Astrocyte (in vitro differentiated cells and primary cell): ENCODE measurements at places on chromosomes 6 and 20. TPM values are rescaled to one million over a fixed set of nuclear protein-coding genes. Genes with fewer than 3 reads are reported as not detected.

DNA sequence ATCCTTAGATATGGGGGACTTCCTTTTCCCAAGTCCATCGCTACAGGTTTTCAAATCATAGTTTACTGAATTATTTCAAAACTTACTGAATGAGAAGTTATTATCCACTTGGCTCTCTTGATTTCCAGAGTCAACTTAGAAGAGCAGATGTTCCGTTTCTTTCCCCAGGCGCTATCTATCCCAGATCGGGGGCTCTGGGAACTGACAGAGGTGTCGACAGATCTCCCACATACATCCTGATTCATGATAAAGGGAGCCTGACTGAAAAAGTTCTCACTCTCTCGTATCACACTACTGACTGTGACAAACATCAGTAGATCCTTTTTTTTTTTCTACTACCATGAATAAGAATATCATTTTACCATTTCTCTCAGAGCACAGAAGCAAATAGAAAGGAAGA is 654.8 kb downstream of the RNF144B start:
- no peaks in the 10 kb centered on the region for H3K4me1 ChIP-seq
- no peak overlapping the region for H3K27ac ChIP-seq
- H3K27me3 ChIP-seq: no peaks in the 10 kb centered on the region
- DNase-seq: no peak
- H3K4me3 ChIP-seq: no peak overlapping the region

DNA sequence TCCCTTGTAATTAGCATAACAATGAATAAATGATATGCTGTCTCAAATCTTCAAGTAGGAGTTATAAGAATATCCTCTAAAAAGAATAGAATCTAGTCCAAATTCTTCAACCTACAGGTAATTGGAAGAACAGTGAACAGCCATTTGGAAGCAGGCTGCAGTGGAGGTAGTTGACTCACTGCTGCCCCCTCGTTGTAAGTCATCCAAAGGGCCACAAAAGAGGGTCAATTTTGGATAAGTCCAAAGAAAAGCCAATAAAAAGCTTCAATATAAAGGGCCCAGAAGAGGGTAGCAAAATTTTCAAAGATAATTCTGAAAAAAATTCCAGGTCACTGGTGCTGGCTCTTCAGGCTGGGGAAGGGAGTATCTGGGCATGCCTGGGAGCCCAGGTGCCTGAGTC is 60.8 kb upstream of the SSTR4 start:
- H3K27ac ChIP-seq: no peak overlapping the region
- no peak overlapping the region for H3K4me3 ChIP-seq
- no peak for DNase-seq
- H3K27me3 ChIP-seq: no peaks in the 10 kb centered on the region

DNA sequence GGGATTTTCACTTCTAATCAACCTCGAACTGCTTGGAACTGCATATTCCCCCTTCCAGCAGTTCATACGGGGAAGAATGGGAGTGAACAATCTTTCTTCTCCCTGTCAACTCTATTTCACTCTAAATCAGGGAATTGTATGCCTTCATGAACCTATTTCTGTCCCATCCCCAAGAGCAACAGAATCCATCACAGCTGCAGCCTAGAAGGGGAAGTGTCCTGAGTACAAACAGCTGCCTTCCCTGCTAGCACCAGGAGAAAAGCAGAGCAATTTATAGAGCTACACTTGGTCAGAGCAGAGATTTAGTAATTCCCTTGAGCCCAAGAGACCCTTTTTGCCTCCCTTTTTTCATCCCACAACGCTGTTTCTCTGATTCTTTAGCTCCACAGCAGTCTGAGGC is 208.4 kb downstream of the ADGRG6 start:
- no peak for DNase-seq
- H3K4me1 ChIP-seq: no peaks in the 10 kb centered on the region
- H3K27ac ChIP-seq: no peak overlapping the region
- H3K27me3 ChIP-seq: no peaks in the 10 kb centered on the region
- no peak overlapping the region for H3K4me3 ChIP-seq
- H3K36me3 ChIP-seq: no peaks in the 10 kb centered on the region

- H3K4me1 ChIP-seq: no peaks in the 10 kb centered on the region
- no peaks in the 10 kb centered on the region for H3K27me3 ChIP-seq
- no peak overlapping the region for H3K27ac ChIP-seq
These were observed 98.4 kb upstream of the ADTRP start for GRCh38 chr6:11876934-11877433.

DNA sequence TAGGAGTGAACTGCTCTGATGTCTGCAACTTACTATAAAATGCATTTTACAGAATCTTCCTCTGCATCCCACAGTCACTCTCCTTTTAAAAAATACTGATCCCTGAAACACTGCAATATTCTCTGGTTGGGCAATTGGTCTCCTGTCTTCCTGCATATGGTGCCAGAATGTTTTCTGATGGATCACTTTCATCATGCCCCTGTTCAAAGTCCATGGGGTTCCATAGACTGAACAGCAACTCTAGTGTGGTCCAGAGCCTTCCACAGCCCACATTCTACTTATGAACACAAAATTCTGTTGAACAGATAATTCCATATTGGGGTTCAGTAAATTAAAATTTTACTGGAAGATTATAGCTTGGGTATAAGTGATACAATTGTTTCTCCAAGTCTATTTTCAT is 11.0 kb downstream of the GSTA2 start:
- peaks cover 7% of the 10 kb centered on the region for H3K4me1 ChIP-seq
- no peak overlapping the region for H3K4me3 ChIP-seq
- no peak for DNase-seq
- no peaks in the 10 kb centered on the region for H3K36me3 ChIP-seq

- H3K4me1 ChIP-seq: no peaks in the 10 kb centered on the region
- H3K27me3 ChIP-seq: no peaks in the 10 kb centered on the region
These were observed 79.6 kb downstream of the CDK19 start for GRCh38 chr6:110735666-110736065.

DNA sequence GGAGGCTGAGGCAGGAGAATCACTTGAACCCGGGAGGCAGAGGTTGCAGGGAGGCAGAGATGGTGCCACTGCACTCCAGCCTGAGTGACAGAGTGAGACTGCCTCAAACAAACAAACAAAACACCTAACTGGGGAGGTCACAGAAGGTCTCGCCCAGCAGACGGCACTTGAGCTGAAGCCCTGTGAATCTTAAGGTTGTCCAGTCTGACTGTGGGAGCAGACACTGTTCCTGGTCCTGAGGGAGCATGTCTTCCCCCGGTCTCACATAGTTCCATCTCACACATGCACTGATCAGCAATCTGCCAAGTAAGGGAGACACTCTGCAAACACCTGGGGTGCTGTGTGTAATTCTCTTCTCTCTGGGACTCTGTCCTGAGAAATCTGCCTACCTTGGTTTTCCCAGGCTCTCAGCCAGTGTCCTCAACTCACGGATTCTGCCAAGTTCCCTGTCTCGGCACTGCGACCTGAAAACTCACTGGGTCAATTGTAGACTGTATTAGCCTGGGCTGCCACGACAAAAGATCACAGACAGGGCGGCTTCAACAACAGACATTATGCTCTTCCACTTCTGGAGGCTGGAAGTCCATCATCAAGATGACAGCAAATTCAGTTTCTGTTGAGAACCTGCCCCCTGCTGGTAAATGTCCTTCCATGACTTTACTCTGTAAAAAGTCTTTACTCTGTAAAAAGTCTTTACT is 94.3 kb downstream of the JPH2 start:
- no peaks in the 10 kb centered on the region for H3K27me3 ChIP-seq
- DNase-seq: peak; percentile 20
- no peaks in the 10 kb centered on the region for H3K36me3 ChIP-seq
- no peak overlapping the region for H3K27ac ChIP-seq
- peaks cover 5% of the 10 kb centered on the region for H3K4me1 ChIP-seq
- no peak overlapping the region for H3K4me3 ChIP-seq

SLC22A7 gene
- not detected in 2 replicates for total RNA-seq

KIF13A gene
- total RNA-seq: 38.1 and 38.4 TPM in 2 replicates

GRCh38 chr6:49531774-49532569 is 18.5 kb upstream of the C6orf141 start:
- H3K27ac ChIP-seq: no peak overlapping the region
- no peaks in the 10 kb centered on the region for H3K36me3 ChIP-seq
- no peaks in the 10 kb centered on the region for H3K27me3 ChIP-seq
- DNase-seq: peak; percentile 58

MICA gene
- total RNA-seq: 70.0 and 70.6 TPM in 2 replicates

DNA sequence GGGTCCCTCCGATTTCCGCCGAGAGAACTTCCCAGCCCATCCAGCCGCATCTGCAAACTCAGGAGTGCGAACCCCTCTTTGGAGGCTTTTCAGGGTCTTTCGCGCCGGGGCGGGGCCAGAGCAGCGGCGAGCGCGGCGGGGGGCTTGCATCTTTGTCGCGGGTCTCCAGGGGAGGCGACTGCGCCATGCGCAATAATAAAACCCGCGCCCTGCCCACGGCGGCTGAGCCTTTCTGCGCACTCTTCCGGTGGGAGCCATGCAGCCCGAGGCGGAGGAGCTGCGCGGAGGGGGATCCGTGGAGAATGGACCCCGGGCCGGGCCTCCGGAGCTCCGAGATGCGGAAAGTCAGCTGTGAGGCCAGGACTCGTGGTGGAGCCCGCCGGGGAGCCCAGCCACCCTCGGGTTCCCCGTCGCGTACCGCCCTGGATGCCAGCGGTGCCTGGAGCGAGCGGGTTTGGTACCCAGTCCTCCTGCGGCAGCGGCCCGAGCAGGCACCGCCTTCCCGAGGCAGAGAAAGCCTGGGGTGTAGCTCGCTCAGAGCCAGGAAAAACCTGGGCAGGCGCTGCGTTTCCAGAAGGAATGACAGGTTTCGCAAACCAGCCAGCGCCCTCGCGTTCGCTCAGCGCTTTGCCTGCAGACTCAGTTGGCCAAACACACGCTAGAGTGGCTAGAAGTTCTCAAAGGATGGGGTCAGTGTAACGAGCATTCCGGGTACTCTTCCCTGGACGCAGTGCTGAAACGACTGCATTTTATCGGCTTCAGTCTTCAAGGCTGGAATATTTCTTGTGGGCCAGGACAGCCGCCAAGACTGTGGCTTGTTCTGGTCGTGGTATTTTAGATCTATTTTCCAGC is 1.2 kb downstream of the AKAP12 start:
- no peaks in the 10 kb centered on the region for H3K36me3 ChIP-seq
- H3K4me3 ChIP-seq: peak overlapping the region; percentile 80
- peak; percentile 85 for DNase-seq
- H3K27me3 ChIP-seq: no peaks in the 10 kb centered on the region

- no peak for DNase-seq
- no peaks in the 10 kb centered on the region for H3K27me3 ChIP-seq
- no peak overlapping the region for H3K27ac ChIP-seq
- peaks cover 22% of the 10 kb centered on the region for H3K36me3 ChIP-seq
- no peak overlapping the region for H3K4me3 ChIP-seq
These were observed 149.4 kb downstream of the ZMYND8 start for GRCh38 chr20:47206962-47207641.

TMEM14B gene
- 52.2 and 52.8 TPM in 2 replicates for total RNA-seq

PNLDC1 gene
- total RNA-seq: 0.11 TPM in 1 of 2 replicates, not detected in the other

DNA sequence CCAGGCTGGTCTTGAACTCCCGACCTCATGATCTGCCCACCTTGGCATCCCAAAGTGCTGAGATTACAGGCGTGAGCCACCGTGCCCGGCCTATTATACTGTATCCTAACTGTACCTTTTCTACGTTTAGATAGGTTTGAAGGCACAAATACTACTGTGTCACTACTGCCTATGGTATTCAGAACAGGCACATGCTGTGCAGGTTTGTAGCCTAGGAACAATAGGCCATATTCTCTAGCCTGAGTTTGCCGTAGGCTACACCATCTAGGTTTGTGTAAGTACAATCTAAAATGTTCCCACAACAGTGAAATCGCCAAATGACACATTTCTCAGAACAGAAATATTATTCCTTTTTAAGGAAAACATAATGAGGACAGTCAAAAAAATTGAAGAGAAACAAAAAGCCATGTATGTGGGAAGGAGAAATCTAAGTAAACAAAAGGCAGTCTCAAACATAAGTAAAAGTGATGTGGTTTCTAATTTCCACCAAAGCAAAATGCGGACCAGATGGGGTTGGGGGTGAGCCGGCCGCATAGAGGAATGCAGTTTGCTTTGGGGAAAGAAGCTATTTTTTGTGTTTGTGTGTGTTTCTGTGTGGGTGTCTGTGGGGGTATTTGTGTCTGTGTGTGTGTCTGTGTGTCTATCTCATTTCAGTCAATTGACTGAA is 192.6 kb upstream of the SALL4 start:
- no peak overlapping the region for H3K27ac ChIP-seq
- H3K4me1 ChIP-seq: no peaks in the 10 kb centered on the region
- H3K27me3 ChIP-seq: no peaks in the 10 kb centered on the region
- no peak for DNase-seq
- H3K4me3 ChIP-seq: no peak overlapping the region

- DNase-seq: no peak
- H3K4me3 ChIP-seq: no peak overlapping the region
These were observed 412 bp upstream of the TUBB1 start for GRCh38 chr20:59018817-59019216.

PPIL6 gene
- total RNA-seq: 1.6 and 1.7 TPM in 2 replicates
